Esophagus squamous epithelium (tissue), 5 donors: ENCODE measurements at places on chromosomes 3 and 15.

DNA sequence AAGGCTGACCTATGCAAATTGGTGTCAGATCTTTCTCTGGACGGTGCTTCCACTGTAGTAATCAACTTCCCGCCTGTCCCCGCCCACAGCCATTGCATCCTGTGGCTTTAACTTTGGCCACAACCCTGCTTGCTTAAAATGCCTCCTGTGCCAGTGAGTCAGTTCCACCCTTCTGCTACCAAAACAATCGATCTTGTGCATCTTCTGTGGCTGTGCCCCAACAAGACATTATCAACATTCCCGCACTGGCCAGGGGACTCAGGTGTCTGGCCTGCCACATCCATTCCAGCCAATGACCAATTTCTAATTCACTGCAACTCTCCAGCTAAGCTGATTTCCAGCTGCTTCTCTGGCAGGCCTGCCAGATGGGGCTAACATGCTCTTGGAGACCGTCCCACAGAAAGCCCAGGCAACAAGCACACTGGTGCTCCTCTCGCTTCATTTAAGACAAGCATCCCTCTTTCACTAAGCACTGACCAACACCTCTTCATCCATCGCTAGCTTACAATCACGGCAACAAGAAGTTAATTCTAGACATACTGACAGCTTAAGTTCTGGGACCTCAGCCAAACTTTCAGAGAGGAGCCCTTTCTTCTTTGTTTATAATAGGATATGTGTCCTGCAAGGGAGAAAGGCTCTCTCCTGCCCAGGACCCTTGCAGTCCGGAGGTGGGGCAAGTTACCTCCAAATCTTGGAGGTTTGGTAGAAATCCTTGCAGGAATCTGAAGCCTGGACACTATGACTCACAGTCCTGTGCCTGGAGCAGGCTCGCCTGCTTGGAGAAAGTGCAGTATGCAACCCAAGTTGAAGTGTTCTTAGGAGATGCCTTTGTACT lies 6.7 kb downstream of the CA12 start:
- no peak for DNase-seq

GRCh38 chr3:17747174-17747889 lies 4.9 kb upstream of the TBC1D5 start:
- DNase-seq, result no peak

- no peak for DNase-seq
Measured at GRCh38 chr15:23397779-23398178, 43.2 kb downstream of the GOLGA8S start.

GRCh38 chr3:161848376-161848775 lies 351.8 kb downstream of the OTOL1 start:
- DNase-seq, result no peak

GRCh38 chr3:197165890-197166289 lies 132.5 kb downstream of the DLG1 start:
- no peak for DNase-seq

DNA sequence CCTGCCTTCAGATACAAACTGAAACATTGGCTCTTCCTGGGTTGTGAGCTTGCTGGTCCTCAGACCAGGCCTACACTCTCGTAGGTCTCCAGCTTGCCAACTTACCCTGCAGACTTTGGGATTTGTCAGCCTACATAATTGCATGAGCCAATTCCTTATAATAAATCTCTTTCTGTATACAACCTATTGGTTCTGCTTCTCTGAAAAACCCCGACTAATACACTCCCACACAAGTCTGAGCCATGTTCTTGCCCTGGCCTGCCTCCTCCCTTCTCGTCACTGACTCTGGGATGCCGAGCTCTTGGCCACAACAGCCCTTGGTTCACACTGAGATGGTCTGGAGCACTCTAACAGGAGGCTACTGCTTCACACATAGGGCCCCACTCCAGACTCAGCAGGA lies 9.5 kb downstream of the CYP19A1 start:
- no peak for DNase-seq

GRCh38 chr15:41512940-41513505 lies 604 bp downstream of the LTK start:
- no peak for DNase-seq

- DNase-seq, result no peak
Measured at GRCh38 chr3:154040283-154040682, 80.9 kb upstream of the ARHGEF26 start.

DNA sequence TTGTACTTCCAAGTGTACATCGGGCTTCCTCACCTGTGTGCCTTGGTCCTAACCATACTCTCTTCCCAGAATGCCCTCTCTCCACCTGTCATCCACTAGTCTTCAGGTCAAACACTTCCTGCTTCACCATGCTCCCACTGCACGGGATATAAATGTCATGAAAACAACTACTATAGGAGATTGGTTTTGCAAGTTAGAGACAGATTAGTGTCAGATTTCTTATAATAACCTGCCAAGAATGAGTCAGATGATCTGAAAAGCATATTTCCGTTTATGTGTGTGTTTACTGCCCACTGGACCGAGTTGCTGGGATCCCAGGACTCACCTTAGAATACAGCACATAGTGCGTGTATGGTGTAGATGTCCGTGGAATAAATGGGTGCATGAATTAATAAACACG lies 21.4 kb downstream of the PLA1A start:
- DNase-seq, result no peak

DNA sequence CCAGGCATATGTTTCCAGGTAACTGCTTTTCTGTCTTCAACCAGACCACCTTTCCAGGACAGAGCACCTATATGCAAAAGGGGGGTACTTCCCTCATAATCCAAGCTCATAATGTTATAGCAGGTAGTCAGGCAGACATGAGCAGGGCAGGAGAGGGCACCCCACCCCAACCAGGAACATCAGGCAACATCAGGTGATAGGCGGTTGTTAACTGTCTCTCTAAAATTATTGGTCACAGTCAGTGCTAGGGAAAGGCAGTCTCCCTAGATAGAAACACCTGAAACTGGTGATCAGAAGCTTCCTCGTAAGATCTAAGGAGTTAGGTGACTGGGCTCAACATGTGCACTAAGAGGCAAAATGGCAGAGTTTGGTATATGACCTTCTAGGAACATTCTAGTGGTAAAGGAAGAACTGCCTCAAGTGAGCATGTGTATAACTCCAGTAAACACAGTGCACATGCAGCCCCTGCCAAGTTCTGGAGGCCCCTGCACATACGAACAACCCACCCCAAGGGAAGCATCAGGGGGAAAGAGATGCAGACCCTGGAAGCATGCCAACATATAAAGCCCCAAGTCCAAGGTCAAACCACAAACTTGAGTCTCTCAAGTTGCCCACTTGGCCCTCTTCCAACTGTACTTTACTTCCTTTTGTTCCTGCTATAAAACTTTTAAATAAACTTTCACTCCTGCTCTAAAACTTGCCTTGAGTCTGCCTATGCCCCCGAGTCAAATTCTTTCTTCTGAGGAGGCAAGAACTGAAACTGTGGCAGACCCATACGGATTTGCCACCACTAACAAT lies 270.9 kb downstream of the ULK4 start:
- no peak for DNase-seq

DNA sequence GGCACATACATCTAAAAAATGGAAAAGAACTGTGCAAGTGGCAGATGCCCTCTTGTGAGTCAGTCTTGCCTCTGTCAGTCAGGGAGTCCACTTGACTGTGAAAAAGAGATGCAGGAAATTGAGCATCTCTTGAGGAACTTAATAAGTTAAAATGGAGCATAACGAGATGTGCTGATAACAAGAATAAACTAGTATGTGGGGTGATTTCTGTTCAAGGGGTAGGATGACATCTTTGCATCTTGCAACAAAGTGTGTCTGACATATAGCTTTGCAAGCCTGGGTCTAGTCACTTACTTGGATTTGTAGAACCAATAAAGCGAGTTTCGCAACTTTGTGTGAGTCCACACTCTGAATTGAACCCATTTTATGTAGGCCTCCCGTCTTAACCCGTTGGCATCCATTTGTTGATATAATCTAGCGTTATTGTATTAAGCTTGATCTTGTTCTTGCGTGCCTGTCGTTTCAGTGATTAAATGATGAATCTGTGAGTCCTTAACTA lies 2.2 kb downstream of the USP3 start:
- DNase-seq, result no peak

- DNase-seq, result no peak
Measured at GRCh38 chr15:58224068-58224467, 85.9 kb downstream of the AQP9 start.

DNA sequence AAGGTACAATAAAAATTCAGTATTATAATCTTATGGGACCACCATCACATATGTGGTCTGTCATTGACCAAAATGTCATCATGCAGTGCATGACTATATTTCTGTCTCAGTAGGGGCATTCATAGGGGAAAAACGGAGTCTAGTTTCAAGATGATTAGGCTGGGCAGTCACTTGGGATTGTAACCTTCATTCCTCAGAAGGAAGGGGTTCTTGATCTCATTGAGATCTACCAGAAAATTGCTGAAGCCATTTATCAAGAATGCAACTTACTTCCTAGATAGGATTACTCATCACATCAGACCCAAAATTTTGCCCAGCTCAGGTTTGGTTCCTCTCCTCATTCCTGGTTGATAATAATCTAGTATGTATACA lies 37.3 kb downstream of the BTD start:
- no peak for DNase-seq

- DNase-seq, result no peak
Measured at GRCh38 chr3:141307351-141308059, 60.8 kb upstream of the ZBTB38 start.

- DNase-seq, result no peak
Measured at GRCh38 chr15:88484682-88485331, 17.3 kb downstream of the MRPS11 start.

GRCh38 chr3:191473661-191474198 lies 12.8 kb downstream of the PYDC2 start:
- no peak for DNase-seq

GRCh38 chr15:101615414-101615985 lies 36.7 kb downstream of the TM2D3 start:
- no peak for DNase-seq
